ENCODE measurements at places on chromosomes 13 and 19.

DNA sequence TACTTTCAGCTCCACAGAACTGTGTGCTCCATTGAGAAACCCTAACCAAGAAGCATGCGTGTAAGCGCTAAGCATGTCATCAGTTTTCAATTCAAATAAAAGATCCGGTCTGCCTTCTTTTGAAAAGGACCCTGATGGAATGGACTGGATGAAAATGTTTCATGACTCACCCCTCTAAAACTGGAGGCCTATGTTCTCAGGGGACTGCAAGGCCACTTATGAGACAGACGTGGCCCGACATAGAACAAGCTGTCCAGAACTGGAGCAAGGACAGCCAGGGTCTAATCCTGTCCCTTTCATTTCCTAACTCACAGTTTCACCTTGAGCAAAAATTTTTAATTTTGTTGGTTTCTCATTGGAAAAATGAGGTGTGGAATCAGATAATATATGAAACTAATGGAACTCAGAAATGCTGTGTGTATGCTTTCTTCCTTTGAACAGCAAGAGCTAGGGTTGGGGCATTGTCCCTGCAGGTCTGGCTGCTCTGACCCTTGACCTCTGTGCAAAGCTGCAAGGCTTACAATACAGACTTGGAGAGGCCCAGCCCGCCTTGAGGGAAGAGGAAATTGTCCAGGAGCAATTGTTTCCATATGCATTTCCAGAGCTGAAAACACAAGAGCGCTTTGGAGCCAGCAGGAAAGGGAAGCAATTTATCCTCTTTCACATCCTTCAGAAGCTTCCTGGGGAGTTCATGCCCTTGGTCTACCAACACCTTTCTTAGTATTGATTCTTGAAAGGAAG is 553.4 kb upstream of the KLF12 start:
- no peak for DNase-seq

GRCh38 chr13:88248393-88248792 is 577.2 kb downstream of the SLITRK5 start:
- no peak for DNase-seq

DNA sequence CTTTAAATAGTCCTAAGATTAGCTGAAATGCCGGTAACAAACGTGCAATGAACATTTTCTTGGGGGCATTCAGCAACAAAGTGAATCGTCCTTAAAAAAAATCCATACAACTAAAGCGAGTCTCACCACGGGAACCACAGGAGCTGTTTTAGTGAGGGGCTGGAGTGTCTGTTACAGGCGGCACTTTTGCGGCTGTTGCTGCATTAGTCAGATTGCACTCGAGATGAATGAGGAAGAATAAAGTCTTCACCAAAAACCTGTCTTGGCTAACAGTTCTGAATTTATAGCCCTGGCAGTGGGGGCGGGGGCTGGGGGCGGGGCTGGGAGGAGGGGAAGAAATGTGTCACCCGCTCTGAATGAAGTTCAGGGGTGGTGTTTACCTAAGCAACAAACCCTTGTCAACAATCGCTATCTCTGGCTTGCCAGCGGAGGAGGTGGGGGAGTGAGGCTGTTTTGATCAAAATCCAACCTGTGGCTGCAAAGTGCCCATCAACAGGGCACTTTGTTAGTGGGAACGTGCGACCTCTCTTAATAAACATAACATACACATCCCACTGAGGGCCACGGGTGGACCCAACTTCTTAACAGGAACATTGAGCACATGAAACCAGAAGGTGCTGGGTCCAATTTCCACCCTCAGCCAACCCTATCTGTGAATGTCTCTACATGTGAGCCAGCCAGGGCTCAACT is 44.5 kb downstream of the RFX2 start:
- DNase-seq, result no peak

DNA sequence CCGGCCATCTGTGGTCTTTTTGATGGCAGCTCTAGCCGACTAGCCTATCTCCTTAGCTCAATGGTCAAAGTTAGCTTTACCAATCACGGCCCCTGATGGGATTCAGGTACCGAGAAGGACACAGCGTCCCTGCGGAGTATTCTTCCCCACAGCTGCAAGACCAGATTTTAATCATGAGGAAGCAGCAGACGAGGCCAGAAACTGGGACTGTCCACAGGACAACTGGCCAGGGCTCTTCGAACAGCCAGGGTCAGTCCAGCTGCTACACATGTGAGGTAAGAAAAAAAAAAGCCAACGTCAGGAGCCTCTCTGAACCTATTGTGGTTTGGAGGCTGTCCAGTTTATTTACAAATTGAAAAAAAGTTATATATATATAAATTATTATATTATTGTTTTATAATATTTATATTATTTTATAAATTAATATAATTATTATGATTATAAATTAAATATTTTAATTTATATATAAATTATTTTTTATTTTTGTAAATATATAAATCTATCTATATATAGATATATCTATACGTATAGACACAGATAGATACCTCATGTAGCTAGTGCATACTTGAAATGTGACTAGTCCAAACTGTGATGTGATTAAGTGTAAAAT is 10.8 kb downstream of the RINL start:
- DNase-seq, result no peak

DNA sequence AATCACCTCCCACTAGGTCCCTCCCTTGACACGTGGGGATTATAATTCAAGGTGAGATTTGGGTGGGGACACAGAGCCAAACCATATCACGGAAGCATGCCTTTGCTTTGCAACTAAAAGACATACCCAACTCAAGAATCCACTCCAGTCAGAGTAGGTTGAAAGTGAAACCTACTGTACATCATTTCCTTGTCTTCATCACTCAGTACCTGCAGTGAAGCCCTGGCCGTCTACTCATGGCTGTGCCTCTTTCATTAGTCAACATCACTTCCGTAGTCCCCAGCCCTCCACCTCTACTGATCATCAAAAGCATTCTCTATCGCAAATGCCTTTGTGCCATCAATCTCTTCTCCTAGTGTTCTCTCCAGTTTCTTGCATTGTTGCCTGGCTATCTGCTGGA is 343.1 kb upstream of the ARGLU1 start:
- DNase-seq, result no peak

GRCh38 chr19:13017306-13018034 is 22.2 kb downstream of the NFIX start:
- no peak for DNase-seq

- no peak for DNase-seq
Measured at GRCh38 chr13:38398711-38399493, 49.3 kb downstream of the UFM1 start.

- no peak for DNase-seq
Measured at GRCh38 chr13:49132479-49133002, 87.6 kb upstream of the MLNR start.

- DNase-seq, result no peak
Measured at GRCh38 chr13:39955560-39955959, 300.1 kb downstream of the COG6 start.

- peak; percentile 84 for DNase-seq
Measured at GRCh38 chr19:13116282-13117175, at the start of gene TRMT1. TRMT1 (minus strand) TSS chr19:13116740; CDS start chr19:13116399, 341 bp downstream.

DNA sequence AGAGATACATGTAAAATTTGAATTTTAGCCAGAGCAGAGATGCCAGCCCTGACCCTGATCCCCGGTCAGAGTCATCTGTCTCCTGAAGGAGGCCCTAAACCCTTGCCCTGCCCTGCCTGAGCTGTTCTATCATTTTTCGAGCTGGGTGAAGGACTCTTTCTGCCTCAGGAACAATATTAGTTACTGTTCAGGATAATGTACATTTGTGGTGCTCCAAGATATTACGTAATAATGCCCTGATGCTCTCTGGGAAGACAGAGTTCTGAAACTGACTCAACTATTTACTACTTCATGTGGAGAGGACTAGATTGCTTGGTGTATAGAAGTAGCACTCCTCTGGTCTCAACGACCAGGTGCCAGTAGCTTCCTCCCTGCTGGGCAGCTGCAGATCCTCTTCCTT is 37.9 kb upstream of the UBL3 start:
- no peak for DNase-seq

DNA sequence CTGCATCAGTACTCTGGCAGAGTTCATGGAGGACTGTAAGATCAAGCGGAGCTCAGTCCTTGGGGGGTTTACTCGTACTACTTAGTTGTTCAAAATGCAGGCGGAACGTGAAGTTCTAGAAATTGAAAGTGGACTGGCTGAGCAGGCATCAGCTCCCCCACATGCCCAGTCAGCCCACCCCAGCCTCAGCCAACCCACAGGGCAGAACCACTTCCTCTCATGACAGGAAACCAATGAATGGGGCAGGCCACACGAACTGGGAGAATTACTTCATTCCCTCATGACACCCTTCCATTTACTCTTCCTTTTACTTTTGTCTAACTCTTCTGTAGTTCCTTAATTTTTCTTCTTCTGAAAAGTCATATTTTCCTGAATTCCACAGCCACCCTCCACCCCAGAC is 71.9 kb downstream of the FLT1 start:
- no peak for DNase-seq

DNA sequence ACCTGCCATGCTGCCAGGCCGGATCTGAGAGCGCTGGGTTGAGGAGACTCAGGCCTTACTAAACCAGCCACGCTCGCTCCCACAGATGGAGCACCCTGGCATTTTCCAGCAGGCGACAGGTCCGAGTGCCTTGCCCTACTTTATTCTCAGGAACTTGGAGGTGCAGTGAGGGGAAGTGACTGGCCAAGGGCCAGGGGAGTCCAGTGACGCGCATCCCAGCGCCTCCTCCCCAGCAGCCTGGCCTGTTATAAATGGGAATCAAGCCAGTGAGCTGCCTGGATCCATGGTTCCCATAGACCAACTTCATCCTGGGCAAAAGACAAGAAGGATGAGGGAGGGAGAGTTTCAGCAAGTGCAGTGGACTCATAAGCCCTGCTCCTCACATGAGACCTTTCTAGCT is 35.5 kb downstream of the TMED1 start:
- peak; percentile 78 for DNase-seq

- no peak for DNase-seq
Measured at GRCh38 chr19:51137792-51138425, 4.2 kb upstream of the SIGLEC7 start.
